Neural crest cell (in vitro differentiated cells): ENCODE measurements at places on chromosomes 11 and 22. TPM values are rescaled to one million over a fixed set of nuclear protein-coding genes. Genes with fewer than 3 reads are reported as not detected.

DNA sequence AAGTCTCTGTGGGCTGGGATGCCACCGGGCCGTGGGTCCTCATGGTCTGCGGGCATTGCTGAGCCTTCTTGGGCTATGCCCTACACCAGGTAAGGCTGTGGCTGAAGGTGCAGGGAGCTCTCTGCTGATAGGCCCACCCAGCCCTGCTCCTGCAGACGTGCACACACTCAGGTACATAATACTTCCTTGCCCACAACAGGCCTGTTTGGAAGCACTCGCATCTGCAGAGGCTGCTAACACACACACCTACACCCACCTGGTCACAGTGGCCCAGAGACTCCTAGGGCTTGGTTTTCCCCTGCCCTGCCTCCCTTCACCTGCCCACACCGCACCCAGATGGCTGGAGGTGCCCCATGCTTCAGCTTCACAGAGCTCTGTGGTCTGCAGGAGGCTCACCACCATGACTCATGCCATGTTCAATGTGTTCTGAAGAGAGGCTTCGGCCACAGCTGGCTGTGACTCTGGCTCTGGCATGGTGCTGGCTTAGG, 72.8 kb upstream of the KCNQ1OT1 start:
- DNase-seq: no peak

DNA sequence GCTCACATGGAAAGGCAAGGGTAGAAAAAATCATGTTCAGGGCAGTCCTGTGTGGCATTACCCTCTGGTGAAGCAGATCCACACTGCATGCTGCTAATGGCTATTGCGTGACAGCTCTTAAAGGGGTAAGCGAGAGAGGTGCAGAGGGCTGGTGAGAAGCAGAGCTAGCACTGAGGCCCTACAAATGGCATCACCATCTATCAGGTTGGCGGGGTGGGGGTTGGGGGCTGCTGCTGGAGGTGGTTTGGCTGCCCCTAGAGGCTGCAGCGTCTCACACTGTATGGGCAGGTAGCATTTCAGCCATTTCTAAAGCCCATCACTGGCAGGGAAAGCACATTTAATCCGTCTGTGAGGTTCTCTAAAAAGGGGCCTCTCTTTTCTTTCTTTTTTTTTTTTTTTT, 16.9 kb upstream of the TMA7B start:
- DNase-seq: no peak

DNA sequence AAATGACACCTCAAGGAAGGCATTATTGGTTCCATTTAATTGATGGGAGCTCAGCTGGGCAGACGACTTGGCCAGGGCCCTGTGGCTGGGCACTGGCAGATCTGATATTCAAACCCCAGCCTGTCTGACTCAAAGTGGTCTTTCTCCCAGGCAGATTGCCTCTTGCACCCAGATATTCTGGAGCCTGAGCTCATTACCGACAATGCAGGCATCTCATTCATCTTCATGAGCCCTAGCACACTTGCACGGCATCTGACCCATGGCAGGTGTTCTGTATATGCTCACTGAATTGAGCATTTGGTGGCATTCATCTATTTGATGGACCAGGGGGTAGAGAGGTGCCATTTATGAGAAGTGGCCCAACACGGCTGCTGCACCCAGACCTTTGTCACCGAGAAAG, 193.1 kb downstream of the DSCAML1 start:
- DNase-seq: no peak

GRCh38 chr11:19580646-19581045, 132.0 kb upstream of the NAV2 start:
- DNase-seq: no peak

DNA sequence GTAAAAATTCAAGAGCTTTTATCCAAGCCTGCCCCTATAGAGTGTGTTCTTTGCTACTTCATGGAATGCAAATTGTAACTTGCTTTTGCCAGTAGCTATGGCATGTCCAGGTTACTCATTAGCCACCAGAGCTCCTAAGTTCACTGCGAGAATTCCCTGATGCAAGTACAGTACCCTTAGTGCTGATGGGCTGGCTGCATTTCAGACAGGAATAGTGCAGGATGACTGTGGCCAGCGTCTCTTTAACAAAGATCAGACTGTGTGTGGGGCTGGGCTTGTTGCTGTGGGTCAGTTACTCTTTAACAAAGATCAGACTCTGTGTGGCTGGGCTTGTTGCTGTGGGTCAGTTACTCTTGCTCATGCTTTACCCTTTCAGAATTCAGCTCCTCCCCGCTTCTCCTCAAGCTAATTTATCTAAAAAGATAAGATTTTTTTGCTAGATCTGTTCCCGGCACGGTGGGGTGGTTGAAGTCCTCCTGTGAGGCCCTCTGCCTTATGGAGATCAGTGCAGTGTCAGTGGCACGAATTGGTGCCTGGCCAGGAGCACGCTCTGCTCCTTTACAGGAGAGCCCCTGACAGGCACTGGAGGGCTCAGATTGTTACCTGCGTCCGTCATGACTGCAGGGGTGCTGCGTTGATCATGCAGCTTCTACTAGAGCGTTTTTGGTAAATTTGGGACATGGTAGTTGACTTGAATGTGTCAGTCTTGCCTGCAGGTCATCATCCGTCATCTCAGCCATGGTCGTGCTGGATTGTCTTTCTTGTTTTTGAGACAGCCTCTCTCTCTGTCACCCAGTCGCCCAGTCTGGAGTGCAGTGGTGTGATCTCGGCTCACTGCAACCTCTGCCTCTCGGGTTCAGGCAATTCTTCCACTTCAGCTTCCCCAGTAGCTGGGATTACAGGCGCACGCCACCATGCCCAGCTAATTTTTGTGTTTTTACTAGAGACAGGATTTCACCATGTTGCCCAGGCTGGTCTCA, 27.0 kb downstream of the AP2A2 start:
- no peak for DNase-seq

DNA sequence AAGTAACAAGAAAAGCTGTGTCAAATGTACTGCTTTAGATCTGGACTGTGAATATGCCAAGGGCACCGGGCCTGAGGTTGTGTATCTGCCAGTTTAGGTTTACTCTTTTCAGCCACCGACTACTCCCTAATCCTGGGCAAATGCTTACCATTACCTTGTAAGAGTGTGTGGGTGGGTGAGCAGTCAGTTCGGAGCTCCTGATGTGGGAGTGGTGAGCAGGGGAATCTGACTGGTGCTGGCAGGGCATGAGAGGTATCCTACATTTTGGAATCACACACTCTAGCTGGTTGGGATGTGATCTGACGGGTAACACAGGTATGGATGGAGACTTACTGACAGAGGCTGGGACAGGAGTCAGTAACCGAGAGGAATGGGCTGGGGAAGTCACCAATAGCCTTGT, 2.6 kb upstream of the FAM180B start:
- no peak for DNase-seq

GRCh38 chr11:132685174-132685611, 847.1 kb downstream of the OPCML start:
- DNase-seq: no peak

- DNase-seq: no peak
These were observed 2.7 kb downstream of the SLC43A1 start for GRCh38 chr11:57512646-57513451.

- peak; percentile 45 for DNase-seq
These were observed 33.5 kb downstream of the MYO18B start for GRCh38 chr22:25775531-25775930.

DNA sequence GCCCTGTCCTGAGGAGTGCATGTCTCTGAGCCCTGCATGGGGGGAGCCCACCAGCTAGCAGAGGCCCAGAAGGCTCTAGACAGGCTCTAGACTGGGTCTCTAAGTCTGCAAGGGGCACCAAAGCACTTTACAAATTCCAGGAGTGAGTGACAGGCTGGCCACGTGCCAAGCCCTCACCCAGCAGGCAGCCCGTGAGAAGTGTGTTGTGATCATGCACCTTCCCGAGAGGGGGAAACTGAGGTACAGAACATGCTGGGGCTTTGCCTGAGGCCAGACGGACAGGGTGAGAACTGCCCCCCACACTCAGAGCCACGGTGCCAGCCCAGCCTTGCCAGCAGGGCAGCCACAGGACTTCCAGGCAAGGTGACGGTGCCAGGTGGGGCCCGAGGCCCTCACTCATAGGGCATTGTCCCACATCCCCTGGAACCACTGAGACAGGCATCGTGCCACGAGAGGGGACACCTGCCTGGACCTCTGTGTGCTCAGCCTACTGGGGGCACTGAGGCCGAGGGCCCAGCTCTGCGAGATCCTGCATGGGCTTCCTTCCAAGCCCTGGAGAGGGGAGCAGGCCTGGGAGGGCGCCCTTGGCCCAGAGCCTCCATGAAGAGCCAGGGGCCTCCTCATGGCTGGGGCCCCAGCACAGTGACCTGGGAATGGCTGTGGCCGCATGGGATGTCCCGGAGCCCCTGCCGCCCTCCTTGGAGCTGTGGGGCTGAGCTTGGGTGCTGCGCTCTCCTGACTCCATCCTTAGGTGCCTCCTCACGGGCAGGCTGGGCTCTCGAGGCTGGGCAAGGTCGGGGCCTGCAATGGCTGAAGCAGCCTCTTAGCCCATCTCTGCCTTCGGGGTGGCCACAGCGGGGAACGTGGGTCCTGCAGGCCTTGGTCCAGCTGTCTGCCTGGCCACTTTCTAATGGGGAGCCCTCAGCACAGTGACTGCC, 121.5 kb downstream of the KCNQ1OT1 start:
- DNase-seq: no peak

DNA sequence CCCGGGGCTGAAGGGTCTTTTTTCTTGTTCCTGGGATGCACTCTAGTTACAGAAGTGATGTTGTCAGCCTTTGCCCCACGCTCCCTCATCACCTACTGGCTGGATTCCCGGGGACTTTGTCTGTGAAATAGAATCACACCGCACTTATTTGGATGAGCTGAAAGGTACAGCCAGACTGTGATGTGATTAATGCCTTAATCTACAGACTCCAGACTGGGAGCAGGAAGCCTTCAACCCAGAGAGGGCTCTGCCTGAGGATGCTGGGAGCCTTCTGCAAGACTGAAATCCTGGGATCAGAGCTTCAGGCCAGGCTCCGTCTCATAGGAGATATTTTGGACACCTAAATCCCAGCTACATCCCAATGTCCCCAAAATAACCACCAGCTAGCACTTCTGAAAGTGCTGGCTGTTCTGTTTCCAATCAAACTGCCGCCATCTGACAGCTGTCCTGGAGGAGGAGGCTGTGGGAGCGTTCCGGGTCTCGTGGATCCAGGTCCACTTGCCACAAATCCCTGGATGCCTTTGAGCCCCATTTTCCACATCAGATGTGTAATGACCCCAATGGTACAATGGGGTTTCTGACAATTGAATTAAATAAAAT, 688.5 kb downstream of the TBC1D22A start:
- DNase-seq: no peak

- no peak for DNase-seq
These were observed 106.2 kb downstream of the LRRC32 start for GRCh38 chr11:76564364-76564763.

DNA sequence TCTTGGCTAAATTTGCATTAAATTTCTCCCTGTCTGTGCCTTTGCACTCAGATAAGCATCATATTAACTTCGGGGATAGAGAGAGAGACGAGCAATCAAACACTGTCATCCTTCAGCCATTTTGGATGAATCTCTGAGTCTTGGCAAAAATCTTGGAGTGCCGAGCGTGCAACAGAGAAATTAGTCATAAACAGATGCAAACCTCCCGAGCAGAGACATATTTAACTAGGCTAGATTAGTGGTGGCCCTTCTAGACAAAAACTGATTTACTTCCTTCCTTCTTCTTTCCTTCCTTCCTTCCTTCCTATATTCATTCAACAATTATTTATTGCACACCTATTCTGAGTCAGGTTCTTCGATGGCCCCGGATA, 114.4 kb upstream of the BLID start:
- no peak for DNase-seq

DNA sequence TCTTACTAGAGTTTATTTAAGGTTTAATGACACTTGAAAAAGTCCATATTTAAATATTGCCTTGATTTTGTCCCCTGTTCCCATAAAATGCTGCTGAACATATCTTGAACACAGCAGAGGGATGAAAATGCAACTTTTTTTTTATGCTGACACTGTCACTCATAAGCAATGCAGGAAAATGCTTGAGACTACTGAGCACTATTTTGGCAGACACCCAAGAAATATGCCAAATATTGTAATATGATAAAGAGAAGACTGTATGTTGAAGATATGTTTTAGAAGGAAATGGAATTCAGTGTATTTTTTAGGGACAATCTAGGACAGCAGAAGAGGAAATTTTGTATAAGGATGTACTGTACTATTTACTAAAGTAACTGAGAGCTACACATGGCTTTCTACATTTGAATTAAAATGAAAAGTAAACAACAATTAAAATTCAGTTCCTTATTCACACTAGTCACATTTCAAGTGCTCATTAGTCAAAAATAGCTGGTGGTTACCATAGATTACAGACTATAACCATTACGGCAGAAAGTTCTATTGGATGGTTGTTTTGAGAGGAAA, 58.6 kb downstream of the LRRC4C start:
- DNase-seq: no peak

DNA sequence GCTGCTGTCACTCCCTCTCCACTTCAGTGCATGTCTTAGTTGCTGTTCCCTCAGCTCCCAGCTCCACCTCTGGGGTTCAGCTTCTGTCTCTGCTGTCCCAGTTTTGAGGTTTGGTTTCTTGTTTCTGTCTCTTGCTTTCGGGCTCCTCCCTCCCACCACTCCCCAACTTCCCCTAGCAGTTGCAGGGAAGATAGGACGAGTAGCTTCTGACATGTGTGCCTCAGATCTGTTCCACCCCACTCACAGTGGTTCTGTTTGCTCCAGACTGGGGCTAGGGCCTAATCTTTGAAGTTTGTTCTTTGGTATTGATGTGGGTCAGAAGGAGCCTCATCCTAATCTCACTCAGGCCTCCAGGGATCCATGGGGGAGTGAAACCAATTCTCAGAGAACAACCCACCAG, 2.6 kb upstream of the RRM1 start:
- DNase-seq: no peak

DNA sequence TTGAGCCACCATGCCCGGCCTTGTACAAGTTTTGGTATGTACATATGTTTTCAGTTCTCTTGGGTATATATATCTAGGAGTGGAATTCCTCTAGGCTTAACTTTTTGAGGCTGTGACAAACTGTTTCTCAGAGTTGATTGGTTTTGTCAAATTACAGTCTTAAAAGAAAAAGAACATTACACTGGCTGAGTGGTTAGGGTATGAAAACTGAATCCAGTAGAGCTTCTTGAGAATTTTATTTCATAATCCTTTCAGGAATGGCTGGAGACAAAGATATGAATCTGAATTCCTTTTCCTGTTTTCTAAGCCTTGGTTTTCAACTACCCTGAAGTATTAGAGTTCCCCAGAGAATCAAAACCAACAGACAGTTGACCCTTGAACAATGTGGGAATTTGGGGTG, 6.5 kb downstream of the METTL15 start:
- DNase-seq: no peak

GRCh38 chr22:42039271-42039670, 31.3 kb downstream of the NAGA start:
- DNase-seq: no peak

GRCh38 chr11:8715501-8715900, 32.9 kb downstream of the RPL27A start:
- DNase-seq: no peak

Gene GAL3ST1
- 7.3 and 8.8 TPM in 2 replicates for total RNA-seq

Gene CCDC89
- not detected in 2 replicates for total RNA-seq

Gene SLC25A18
- total RNA-seq: 0.34 and 0.86 TPM in 2 replicates

Gene SCO2
- total RNA-seq: 2.3 and 4.2 TPM in 2 replicates

Gene OR5AS1
- total RNA-seq: not detected in 2 replicates

Gene PLEKHB1
- total RNA-seq: 42.6 and 42.7 TPM in 2 replicates

Gene NTM
- total RNA-seq: 11.3 and 13.2 TPM in 2 replicates

Gene TH
- total RNA-seq: 0.61 and 0.68 TPM in 2 replicates

Gene GRAP2
- 0.12 TPM in 1 of 2 replicates, not detected in the other for total RNA-seq

Gene TSPAN18
- 116 and 125 TPM in 2 replicates for total RNA-seq

Gene CHRM1
- total RNA-seq: not detected in 2 replicates

Gene TNNT3
- total RNA-seq: not detected in 2 replicates
